ENCODE measurements at places on chromosomes 5 and 9. TPM values are rescaled to one million over a fixed set of nuclear protein-coding genes. Genes with fewer than 3 reads are reported as not detected.

The SH2D3C gene
- 18.3 TPM for total RNA-seq

The PCSK5 gene
- 1.9 TPM for total RNA-seq

The PLEKHG4B gene
- not detected for total RNA-seq

The POMT1 gene
- total RNA-seq: 30.9 TPM

The WDR41 gene
- 31.0 TPM for total RNA-seq

The ZNF462 gene
- 0.06 TPM for total RNA-seq

The PGM5 gene
- total RNA-seq: not detected

The MYOT gene
- total RNA-seq: not detected

The PPIC gene
- not detected for total RNA-seq

The MUSK gene
- total RNA-seq: not detected

The KIF12 gene
- not detected for total RNA-seq

The FBN2 gene
- not detected for total RNA-seq

The SAXO1 gene
- total RNA-seq: 0.23 TPM

The PCDHA12 gene
- not detected for total RNA-seq

Measured in activated CD8-positive, alpha-beta memory T cell treated with anti-CD3 and anti-CD28 coated beads for 36 hours (primary cell).